ENCODE measurements at places on chromosomes 7 and 10.

GRCh38 chr7:43799605-43800004 lies 41.1 kb downstream of the BLVRA start:
- DNase-seq, result no peak

- no peak for DNase-seq
Observed at GRCh38 chr7:2405601-2406345, 2.4 kb downstream of the CHST12 start.

GRCh38 chr7:4134204-4134603 lies 547.9 kb upstream of the FOXK1 start:
- DNase-seq, result no peak

GRCh38 chr10:43772171-43772570 lies 123.5 kb upstream of the ZNF32 start:
- DNase-seq, result no peak

DNA sequence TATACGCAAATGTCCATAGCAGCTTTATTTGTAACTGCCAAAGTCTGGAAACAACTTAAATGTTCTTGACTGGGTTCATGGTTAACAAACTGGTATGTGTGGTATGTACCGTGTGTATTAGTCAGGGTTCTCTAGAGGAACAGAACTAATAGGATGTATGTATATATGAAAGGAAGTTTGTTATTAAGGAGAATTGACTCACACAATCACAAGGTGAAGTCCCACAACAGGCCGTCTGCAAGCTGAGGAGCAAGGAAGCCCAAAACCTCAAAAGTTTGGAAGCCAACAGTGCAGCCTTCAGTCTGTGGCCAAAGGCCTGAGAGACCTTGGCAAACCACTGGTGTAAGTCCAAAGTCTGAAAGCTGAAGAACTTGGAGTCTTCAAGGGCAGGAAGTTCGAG lies 66.8 kb downstream of the TMEM168 start:
- no peak for DNase-seq

- DNase-seq, result no peak
Observed at GRCh38 chr10:72852508-72852907, 41.0 kb upstream of the OIT3 start.

DNA sequence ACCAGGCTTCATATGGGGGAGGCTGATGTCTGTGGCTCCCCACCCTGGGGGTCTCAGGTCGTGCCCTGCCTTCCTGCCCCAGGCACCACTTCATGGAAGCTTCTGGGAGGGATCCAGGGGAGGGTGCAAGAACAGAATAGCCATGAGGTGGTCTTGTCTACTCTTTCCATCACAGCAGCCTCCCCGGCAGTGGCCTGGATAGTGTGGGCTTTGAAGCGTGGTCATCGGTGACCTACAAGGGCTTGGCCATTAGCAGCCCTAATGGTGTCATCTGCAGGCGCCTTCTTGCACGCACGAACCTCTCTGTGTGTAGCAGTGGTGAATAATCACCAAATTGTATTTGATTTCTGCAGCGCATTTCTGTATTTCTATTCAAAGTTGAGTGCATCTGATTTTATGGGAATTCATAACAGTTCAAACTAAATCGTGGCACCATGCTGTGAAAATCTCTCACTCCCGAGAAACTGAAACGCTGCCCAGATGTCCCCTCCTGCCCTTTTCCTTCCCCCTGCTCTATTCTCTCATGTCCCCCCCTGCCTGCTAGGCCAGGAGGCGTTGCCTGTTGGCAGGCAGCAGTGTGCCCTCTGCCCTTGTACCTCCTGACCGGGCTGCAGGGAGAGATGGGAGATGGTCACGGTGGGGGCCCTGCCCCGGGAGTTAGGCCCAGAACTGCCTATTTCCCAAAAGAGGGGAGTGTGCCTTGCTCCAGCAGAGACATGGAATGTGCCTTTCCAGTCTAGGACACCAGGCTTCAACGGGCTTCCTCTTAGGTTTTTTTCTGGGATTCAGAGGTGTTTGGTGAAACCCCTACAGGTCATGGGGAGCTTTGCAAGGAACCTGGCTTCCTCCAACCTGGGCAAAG lies 34.8 kb downstream of the CDH23 start:
- DNase-seq, result no peak

- no peak for DNase-seq
Observed at GRCh38 chr10:108166401-108166800, 1001.9 kb upstream of the SORCS1 start.

Data from COR-L47 (cell line).